ENCODE measurements at places on chromosomes 2 and 18.
A peak's percentile ranks its signal among the peaks of the same experiment; 100 is the strongest.

- DNase-seq, result no peak
Measured at GRCh38 chr2:46510598-46511177, 31.3 kb downstream of the TMEM247 start.

DNA sequence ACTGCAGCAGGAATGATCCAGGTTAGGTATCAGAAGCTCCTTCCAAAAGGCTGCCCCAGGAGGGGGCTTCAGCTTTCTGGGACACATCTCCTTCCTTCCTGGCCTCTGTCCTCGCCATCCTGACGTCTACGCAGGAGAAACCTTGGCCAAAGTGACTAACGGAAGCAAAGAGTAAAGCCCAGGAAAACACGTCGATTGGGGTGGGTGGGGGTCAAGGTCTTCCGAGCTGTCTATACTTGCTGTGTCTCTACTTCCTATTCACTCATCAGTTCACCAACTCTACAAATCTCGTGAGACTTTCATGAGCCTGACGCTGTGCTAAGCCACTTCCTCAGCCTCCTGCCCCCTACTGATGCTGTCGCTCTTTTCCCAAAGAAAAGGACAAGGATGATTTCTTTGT, 212.6 kb downstream of the TNS1 start:
- DNase-seq, result no peak

DNA sequence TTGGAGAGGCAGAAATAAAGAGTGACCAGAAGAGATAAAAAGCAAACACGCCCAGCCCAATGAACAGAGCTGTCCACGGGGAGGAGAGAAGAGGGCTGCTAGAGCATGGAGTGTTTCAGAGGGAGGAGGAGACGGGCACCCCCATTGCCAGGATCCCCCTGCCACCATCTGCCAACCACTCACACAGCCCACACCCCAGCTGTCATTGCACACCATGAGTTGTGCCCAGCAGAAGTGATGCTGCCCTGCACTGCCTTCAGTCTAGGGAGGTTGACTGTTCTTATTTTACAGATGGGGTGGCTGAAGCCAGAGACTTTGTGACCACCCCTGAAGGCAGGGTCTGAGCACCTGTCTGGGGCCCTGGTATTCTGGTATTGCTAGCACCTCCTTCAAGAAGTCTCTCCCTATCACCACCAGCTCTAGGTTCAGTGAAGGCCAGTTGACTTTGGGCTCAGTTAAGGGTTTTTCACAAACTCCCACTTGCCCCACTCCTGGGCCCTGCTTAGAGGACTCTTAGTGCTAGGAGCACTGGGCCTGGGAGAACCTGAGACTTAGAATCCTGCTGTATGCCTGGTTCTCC, 2.4 kb downstream of the FABP1 start:
- no peak for DNase-seq

DNA sequence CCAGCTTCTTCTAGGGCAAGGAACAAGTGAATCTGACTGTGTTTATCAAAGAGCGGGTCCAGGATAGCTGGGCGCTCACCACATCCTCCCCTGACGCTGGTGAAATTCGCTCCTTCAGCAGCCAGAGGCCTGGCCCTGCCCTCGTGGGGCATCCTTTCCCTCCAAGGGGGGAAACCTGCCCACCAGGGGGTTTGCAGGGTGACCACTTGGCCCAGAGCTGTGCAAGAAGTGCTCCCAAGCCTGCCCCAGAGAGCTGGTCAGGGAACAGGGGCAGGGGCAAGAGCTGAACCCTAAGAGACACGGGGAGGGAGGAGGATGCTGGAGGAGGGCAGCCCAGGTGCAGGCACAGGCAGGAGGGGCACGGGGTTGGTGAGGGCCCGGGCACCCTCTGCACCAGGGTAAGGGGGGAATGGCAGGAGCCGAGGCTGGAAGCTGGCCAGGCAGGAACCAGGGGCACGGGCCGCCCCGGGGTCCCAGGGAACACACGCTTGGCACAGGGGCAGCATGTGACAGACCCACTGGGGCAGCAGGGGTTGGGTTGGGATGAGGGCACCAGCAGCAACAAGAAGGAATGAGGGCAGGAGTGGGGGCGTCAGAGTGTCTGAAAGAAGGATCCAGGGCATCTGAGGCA, 2.8 kb upstream of the GPR55 start:
- no peak for DNase-seq

- DNase-seq, result no peak
Measured at GRCh38 chr2:29702276-29702675, 219.1 kb downstream of the ALK start.

GRCh38 chr2:167212014-167212648, 323.9 kb downstream of the XIRP2 start:
- DNase-seq, result peak; percentile 6

DNA sequence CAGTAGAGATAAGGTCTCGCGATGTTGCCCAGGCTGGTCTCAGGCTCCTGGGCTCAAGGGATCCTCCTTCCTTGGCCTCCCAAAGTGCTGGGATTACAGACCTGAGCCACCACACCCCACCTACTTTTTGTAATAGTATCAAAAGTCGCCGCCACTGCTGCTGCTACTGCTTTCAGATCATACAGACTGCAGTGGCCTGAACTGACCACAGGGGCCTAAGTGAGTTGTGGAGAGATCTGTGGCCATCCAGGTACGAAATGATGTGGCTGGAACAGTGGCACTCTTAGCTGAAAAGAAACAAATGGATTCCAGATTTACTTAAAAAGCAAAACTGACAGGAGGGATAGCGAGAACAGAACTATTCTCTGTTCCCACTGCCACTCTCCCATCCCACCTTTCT, 32.9 kb upstream of the POMC start:
- no peak for DNase-seq

- no peak for DNase-seq
Measured at GRCh38 chr2:5374762-5375161, 317.4 kb upstream of the SOX11 start.

DNA sequence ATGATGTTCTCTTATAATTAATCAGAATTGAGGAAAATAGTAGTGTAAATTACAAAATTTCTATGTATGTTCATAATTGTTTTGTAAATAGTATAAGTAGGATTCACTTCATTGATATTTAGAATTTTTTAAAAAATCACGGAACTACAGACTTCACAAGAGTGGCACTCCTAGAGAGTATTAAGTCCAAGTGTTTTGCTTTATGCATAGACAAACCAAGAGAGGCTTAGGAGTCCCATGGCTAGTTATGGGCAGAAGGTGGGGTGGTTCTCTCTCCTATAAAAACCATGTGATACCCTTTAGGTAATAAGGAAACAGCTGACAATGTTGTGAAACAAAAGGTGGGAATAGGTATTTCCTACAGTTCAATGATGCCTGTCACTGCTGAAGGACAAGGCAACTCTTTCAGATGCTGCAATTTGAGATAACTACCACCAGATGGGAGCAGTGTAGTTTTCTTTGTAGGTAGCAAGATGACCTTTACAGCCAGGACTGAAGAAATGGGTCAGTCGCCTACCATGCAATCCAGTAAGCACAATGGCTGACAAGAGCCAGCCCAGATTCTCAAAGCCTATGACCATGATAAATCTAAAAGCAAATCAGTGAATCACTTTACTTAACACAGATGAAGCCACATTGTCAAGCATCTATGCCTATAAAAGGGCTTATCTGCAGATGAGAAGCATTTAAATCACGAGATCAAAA, 83.9 kb downstream of the AAK1 start:
- peak; percentile 24 for DNase-seq

GRCh38 chr2:196338440-196338839, 167.1 kb upstream of the STK17B start:
- no peak for DNase-seq

GRCh38 chr2:234961784-234962183, 10.0 kb downstream of the SH3BP4 start:
- no peak for DNase-seq

Measured in CD4-positive, alpha-beta memory T cell (primary cell).